ENCODE measurements at places on chromosomes 16 and 17.

GRCh38 chr16:51971184-51971583, 575.8 kb downstream of the TOX3 start:
- DNase-seq, result no peak

DNA sequence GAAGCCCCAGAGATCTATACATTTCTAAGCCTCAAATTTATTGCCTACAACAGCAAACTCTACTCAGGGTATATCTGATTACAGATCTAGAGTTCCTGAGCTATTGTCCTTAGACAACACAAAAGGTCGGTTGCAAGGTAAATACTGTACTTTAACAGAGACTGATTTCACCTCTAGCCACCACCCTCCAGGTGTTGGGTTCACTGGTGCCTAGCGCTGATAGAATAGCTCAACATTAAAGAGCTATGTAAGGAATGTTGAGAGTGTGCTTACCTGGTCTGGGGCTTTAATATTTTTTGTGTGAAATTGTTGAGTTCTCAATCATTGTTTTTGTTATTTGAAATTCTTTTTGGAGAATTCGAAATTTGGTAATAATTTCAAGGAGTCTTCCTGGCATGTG, 277.0 kb upstream of the PSMD7 start:
- DNase-seq, result no peak

DNA sequence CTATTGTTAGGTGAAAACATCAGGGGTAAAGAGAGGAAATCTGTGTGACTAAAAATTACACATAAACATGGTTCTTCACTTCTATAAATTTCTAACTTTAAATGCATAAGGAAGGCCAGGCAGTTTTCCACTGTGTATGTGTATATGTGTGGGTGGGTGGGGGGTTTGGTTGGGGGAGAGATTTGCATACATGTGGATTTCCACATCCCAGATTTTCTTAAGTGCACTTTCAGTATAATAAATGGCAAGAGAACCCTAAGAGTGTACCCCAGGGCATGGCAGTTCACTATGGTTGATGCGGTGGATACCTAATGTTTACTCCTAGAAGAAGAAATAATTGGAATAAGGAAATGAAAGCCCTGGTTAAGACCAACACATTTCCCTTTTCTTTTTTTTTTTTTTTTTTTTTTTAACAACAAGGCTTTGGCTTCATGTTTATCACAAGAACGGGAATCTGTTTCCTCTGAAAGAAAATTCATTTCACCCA, 451.8 kb upstream of the CCL2 start:
- DNase-seq, result no peak

- DNase-seq, result no peak
Measured at GRCh38 chr17:1228781-1229348, 41.4 kb upstream of the BHLHA9 start.

DNA sequence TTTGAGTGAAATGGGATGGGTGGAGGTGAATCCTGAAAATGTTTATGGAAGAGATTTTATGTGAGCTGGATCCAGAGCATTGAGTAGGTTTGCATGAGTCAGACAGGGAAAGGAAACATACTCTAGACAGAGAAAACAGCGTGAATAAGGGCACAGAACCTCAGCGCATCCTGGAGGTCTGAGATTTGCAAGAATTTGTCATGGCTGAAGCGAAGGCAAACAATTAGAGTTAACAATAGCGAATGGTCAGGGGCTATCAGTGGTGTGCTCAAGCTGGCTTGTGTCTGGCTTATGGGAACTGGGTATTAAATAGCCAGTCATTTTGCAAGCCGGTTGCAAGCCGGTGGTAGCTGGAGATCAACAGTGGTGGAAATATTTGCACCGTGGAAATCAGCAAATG, 36.4 kb downstream of the MAP2K6 start:
- DNase-seq, result no peak

DNA sequence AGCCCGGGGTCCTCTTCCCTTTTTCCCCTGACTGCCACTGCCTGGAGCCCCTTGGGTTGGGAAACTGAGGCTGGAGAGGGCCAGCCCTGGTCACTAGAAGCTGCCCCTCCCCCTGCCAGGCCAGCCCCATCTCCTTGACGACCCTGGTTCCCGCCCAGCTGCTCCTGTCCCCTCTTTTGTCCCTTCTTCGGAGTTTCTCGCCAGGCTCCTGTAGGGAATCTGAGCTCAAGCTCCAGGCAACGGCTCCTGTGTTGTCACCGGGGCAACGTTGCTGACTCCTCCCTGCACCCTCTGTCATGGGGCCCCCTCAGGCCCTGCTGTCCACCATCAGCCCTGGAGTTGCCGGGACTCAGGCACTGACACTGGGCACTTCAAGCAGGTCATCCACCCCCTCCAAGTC, 5.7 kb downstream of the LLGL1 start:
- no peak for DNase-seq

DNA sequence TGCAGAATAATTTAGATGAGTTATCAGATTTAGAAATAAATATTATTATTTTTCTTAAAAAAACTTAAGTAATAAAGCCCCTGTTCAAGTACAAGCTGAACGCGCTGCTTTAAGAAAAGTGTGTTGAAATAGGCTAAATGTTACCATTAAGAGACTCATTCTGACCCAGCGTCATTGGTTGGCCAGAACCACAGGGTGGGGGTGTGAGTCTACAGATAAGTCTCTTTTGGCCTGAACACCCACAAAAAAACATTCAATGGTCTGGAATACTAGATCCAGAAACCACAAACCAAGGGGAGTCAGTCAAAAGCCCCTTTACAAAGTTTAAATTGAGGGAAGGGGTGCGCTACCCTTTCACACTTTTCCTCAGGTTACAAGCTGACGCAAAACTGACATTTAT, 776.1 kb downstream of the KCNJ2 start:
- no peak for DNase-seq

DNA sequence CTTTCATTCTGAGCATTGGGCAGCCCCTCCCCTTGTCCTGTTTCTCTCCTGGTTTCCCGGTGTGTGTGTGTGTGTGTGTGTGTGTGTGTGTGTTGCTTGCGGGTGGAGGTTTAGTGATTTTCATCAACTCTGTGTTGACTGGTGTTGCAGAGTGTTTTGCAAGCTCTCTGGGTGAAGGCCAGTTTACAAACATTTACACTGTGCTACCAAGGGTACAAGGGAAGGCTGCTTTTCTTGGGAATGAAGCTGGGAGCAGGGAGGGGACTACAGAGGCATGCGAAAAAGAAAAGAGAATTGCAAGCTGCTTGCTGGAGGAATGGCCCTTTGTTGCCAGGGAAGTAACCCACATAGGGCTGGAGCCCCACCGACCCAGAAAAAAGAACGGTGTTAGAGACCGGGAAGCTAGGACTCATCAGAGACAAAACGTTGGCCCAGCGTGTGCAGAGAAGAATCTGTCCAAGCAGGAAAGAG, 29.6 kb downstream of the HS3ST3B1 start:
- DNase-seq, result no peak

DNA sequence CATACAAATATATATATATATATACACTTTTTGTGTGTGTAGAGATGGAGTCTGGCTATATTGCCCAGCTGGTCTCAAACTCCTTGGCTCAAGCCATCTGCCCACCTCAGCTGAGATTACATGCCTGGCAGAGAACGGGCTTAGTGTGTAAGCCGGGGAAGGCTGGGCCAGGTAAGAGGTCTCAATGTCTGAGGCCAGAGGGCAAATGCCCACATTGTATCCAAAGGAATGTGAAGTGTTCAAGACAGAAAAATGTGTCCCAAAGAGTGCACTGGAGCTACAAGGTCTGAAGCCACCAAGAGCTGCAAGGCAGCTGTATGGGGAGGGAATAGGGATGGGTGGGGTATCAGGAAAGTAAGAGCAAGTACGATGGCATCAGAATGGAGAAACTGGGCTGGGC, 8.8 kb downstream of the CD2BP2 start:
- DNase-seq, result no peak

GRCh38 chr16:72884573-72884972, 163.4 kb downstream of the ZFHX3 start:
- DNase-seq, result no peak

DNA sequence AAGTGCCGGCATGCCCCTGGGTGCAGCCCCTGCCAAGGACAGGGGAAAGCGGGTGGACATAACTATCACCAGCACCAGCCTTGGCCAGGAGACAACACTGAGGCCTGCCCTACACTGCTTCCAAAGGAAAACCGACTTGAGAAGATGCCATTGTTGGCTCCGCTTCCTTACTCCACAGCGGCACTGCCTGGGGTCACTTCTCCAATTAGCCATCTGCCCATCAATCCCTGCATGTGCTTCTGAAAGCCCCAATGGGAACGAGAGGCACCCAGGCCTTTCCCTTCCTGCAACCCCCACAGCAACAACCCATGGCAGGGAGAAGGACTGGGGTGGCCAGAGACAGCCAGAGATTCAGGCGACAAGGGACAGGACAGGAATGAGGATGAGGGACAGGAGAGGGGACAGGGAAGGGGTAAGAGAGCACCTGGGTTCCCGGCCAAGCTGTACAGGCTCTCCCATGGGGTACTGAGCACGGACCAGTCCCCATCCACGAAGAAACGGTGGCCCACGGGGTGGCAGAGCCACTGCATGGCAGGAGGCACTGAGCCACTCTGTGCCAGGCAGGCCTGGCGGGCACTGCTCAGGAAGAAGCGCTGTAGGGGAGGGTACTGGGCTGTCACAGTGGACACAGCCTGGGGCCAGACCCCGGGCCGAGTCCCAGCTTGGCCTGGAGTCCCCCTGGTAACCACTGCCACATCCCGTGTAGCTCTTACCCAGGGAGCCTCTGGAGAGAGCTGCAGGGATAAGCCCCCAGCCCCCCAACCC, 21.2 kb downstream of the SREBF1 start:
- DNase-seq, result no peak

- no peak for DNase-seq
Measured at GRCh38 chr17:3935140-3935542, 18.9 kb upstream of the P2RX1 start.

- no peak for DNase-seq
Measured at GRCh38 chr16:12450387-12450786, 353.3 kb downstream of the CPPED1 start.

- DNase-seq, result no peak
Measured at GRCh38 chr16:47067203-47067602, 76.5 kb downstream of the NETO2 start.

DNA sequence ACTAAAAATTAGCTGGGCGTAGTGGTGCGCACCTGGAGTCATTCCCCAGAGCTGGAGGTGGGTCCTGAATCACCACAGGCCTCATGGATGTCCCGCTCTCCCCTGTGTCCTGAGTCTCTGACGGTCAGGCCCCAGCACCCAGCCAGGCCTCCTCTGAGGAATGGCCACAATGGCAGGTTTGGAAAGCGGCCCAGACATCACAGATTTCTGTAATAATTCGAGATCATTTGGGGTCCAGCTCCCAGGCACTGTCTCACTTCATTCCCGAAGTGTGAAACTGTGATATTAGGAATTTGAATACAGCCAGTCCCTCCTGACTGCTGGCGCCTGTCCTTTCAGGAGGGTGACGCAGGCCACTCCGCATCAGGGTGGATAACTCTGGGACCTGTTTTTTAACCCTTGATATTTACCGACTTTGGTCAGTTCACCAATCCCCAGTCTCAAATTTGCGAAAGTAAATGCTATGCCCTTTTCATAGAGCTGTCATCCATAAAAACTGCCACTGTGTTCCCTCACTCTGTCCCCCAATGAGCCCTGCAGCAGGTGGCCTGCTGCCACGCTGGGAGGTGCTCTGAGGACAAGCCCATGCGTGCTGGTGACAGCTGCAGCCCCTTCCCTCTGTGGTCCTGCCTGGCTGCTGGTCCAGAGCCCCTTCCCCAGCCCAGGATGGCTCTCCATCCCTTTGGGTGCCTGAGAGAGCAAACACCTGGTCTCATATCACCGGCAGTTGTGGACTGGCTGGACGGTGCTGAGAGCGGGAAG, 28.3 kb upstream of the RPTOR start:
- DNase-seq, result no peak

- no peak for DNase-seq
Measured at GRCh38 chr17:61275395-61275794, 124.2 kb upstream of the TBX2 start.

GRCh38 chr17:7238420-7239090, 702 bp downstream of the PHF23 start:
- DNase-seq, result peak; percentile 52

DNA sequence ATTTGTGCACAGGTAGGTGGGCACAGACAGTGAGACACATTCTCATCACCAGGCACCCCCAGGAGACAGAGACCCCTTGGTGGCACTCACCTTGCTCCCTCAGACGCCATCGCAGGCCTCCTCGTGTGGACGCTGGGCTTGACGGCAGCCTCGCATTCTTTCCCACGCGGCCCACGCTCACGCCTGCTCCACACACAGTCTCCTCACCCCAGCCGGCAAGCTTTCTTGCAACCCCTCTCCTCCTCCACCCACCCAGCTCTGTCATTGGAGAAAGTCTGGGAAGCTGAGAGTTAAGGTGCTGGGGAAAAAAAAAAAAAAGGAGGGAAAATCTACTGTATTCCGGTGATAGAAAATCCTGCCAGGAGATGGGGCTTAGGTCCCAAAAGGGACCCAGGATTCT, 14.8 kb downstream of the SGCA start:
- no peak for DNase-seq

DNA sequence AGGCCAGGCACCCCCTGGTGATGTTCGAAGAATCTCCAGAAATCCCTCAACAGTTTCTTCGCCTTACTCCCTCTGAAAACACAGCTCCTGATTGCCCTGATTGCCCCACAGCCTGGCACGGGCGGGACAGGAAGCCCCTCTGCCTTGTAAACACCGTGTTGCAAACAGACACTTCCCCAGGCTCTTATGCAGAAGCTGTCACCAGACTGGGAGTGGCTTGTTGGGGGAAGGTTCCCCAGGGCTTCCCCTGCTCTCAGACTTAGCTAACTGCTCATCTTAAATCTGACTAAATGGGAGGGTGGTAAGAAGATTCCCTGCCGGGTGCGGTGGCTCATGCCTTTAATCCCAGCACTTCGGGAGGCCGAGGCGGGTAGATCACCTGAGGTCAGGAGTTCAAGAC, 11.2 kb downstream of the PIK3R5 start:
- DNase-seq, result peak; percentile 54

GRCh38 chr17:50028736-50029120, 27.2 kb upstream of the ITGA3 start:
- no peak for DNase-seq

DNA sequence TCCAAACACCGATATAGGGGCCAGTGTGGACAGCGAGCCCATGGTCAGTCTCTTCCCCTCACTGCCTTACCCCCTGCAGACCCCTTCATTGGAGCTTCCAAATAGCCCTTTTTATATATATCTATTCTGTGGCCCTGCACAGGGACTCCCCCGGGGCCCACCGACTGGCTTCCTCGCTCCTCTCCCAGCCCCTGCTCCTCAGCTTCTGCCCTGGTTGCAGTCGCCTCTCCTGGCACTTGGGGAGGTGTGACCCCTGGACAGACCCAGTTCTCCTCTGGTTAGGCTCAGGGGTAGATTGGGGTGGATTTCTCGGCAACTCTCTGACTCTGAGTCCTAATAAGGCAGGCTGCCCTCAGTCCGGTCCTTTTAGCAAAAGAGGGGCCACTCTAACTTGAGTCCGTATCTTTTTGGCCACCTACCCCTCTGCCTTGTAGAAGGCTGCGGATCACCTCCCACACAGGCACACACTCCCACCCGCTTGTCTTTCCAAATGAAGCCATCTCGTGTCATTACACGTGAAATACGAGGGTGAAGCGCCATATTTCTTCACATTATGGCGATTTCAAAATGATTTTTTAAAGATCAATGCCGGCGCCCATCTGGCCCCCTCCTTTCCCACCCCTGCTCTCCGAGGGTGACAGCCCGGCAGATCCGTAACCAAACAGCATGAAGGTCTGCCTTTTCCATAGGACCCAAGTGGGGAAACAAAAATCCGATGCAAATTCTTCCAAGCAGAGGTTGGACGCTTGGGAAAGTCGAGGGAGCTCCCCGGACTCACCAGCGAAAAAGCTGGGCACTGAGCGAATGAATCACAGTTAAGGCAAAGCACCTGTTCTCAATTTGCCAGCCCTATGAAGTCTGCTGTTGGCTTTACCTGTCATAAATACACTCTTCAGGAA, 1.7 kb upstream of the HOXB9 start:
- DNase-seq, result no peak

- no peak for DNase-seq
Measured at GRCh38 chr17:43961954-43962353, 8.2 kb upstream of the PYY start.
